Stimulated activated CD8-positive, alpha-beta memory T cell treated with anti-CD3 and anti-CD28 coated beads, Interleukin-7, amount 100 ng/mL, for 4 hours (primary cell): ENCODE measurements at places on chromosomes 11 and 22.

GRCh38 chr11:18332302-18332701, 9.9 kb downstream of the GTF2H1 start:
- DNase-seq: no peak

DNA sequence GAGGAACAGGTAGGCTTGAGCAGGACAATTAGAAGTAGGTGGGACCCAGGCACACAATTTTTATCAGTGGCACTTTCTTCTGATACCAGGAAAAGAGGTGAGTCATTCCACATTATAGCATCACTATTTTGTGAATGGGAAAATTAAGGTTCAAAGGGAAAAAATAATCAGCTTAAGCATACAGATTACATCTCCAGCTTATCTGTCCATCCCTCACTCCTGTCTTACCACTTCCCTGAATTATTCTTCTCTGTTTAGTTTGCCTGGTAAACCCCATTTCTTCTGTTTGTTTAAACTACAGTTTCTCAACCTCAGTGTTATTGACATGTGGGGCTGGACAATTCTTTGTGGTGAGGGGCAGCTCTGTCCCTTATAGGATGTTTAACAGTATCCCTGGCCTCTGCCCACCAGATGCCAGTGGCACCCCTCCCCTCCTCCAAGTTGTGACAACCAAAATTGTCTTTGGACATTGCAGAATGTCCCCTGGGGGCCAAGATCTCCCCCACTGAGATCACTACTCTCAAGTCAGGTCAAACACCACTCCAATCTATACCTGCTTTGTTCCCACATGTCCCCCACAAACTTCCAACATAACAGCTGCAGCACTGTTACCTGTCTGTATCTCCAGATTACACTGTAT, 8.5 kb upstream of the XBP1 start:
- no peak for DNase-seq

GRCh38 chr11:36478700-36479329, 31.3 kb downstream of the TRAF6 start:
- DNase-seq: no peak

DNA sequence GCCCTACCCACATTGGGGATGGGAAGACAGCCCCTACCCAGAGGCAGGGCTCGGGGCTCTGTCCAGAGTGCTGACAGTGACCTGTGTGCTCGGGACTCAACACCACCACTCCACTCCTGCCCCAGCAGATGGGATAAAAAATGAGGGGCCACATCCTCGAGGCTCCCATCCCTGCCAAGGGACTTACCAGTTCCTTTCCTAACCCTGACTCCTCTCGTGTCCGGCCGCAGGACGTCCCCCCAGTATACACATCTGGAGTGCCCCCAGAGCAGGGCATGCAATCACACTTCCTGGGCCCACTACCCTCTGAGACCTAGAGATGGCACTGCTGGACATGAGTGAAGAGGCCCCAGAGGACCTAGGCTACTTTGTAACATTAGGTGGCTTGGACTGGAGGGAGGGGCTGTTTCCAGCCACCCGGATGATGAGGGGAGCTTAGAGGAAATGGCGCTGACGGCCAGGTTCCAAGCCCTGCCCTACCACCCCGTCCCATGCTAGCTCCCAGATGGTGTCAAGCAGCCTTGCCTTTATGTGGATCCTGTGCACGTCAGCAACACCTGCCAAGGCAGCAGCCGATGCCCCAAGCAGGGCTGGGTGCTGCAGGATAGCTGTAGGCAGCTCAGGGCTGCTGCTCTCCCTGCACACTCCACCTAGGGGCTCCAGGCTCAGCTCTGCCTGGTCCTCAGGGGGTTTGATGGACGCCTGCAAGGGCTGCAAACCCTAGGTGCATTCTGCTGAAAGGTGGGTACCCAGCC, 86.6 kb downstream of the DGCR2 start:
- DNase-seq: no peak

DNA sequence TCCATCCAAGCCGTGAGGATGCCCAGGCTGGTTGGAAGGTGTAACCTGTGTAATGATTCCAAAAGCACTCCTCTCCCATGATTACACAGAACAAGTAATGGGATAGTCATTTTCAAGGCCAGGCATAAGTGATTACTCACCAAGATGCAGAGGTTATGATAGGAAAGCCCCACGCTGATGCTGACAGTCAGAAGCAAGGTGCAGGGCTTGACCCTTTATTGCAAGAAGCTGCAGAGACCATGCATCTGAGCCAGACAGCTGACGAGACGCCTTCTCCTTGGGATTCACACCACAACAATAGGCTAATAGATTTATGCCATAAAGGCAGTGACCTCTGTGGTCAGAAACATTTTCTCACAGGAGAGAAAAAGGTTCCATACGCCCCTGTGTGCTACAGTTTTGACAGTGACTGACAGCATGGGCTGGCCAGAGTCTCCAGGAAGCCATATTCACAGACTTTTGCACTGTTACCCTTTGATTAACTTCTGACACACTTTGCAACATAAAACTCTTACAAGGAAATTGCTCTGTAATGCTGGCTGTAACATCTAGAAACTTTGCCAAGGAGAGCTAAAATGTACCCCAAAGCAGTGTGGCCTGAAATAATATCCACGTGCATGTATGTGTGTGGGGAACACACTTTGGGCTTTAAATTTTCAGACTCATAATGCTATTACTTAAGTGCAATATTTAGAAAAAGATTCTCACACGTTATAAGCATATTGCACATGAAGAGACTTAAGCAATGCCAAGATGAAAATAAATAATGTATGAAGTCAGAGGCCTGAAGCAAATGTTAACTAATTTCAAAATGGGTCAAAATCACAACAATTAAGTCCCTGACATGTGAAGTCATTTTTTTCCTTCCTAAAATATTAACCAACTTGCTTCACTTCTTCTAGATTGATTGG, 1079.0 kb upstream of the TENM4 start:
- DNase-seq: no peak

GRCh38 chr22:48141301-48141700, 1378.9 kb downstream of the TBC1D22A start:
- DNase-seq: no peak

DNA sequence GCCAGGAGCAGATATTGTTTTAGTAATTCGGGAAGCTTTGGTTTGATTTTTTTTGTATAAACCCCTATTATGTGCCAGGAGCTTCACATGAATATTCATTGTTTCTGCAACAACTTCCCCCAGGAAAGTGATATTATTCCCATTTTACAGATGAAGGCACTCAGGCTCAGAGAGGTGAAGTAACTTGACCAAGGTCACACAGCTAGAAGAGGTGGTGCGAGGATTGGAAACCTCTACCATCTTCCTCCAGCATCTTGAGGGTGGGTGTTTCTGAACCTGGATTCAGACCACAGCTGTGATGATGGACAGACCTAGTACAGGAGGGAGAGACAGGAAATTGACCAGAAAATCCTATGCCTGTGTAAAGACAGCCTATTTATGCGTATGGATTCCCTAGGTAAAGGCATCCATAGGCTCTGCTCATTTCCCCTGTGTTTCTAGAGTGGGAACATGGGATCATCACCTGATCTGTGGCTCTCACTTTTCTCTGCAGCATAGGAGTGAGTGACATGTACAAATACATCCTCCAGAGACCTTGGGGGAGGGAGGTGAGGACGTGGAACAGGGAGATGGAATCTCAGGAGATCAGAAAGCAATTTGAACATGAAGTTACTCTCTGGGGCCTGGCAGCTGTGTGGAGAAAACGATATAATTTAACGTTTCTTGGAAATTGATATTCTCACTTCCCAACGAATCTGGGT, 81.4 kb downstream of the TSPAN18 start:
- DNase-seq: no peak

GRCh38 chr11:12777208-12777874, 103.1 kb downstream of the TEAD1 start:
- no peak for DNase-seq

GRCh38 chr11:23932485-23932898, 564.4 kb upstream of the LUZP2 start:
- no peak for DNase-seq

- DNase-seq: no peak
Observed at GRCh38 chr11:125114518-125114917, 3.1 kb upstream of the TMEM218 start.

GRCh38 chr11:124578761-124579160, 9.0 kb downstream of the OR8A1 start:
- DNase-seq: no peak

DNA sequence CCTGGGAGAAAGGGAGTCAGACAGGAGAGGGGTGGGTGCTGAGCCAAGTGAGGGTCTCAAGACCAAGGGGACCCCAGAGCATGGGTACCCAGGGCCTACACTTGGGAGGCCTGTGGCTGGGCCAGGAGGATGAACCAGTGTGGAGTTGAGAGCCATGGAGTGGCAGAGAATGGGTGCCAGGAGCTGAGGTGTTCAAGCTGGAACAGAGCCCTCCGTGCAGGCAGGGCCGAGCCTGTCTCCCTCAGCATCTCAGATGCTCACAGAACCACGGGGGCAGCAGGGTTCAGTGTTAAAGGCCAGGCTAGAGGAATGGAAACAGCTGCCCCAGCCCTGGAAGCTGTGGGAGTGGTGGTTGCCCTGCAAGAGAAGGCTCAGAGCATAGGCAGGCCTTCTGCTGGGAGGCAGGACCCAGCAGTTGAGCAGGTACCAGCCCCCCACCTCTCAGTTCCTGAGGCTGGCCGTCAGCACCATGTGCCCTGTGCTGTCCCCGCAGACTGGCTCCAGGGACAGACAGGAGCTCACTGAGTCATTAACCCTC, 32.3 kb downstream of the RSPH14 start:
- no peak for DNase-seq

GRCh38 chr11:110797453-110797852, 85.2 kb upstream of the ARHGAP20 start:
- no peak for DNase-seq

DNA sequence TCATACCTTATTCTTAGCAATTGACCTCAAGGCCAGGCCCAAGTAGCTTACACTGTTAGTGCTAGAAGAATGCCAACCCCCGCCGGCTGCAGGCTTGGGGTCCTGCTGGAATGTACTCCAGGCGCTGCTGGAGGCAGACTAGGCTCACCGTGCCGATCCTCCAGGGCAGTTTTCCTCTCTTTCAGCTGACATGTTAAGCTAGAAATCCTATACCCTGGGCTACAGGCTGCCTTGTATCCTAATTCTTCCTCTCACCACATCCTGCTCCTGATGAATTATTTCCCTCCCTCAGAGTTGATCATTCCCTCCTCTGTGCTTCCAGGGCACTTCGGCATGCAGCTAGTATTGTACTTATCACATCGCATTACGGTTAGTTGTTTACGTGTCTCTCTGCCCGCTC, 3.4 kb downstream of the SPTBN2 start:
- DNase-seq: no peak

DNA sequence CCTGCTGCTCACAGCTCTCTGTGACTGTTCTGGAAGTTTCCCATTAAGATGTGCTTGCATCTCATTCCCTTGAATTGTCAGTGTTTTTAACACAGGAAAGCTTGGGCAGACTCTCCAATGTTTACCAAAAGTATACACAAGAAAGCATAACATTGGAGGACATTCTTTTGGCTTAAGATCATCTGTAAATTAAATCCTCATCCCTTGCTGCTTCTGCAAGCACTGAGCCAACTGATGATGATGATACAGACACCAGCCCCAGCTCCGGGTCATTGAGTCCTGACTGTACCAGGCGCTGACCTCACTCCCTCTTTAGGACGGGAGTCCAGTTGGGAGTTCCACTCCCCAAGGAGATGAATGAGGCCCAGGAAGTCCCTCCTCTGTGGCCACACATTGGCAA, 23.8 kb downstream of the CD82 start:
- no peak for DNase-seq

GRCh38 chr11:100752371-100753171, 65.5 kb downstream of the ARHGAP42 start:
- DNase-seq: no peak

DNA sequence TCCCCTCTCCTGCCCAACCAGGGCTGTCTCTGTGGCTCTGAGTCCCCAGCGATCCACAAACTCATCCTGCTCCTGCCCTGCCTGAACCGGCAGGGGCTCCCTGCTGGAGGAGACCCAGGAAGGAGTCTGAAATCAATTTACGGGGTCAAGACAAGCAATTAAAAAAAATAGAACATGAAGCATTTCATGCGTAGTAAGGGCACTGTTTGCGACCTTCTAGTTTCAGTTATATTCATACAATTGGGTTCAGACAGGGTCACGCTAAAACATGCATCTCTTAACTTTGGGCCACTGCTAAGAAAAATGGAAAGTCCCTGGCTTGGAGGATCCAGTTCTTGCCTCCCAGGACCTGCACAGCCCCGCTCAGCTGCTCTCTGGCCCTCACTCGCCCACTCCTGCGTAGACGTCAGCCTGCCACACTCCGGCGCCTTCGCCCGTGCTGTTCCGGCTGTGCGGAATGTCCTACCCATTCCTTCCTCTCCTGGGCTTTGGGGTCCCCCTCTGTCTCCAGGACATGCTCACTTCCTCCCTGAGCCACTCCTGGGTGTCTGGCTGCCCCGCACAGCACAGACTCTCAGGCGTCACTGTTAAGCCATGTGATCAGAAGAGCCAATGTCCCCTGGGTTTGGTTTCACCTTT, 12.8 kb downstream of the NFAM1 start:
- DNase-seq: no peak

GRCh38 chr11:109018639-109019038, 353.8 kb downstream of the DDX10 start:
- no peak for DNase-seq

GRCh38 chr22:23790819-23791737, 4.3 kb downstream of the SMARCB1 start:
- no peak for DNase-seq

GRCh38 chr11:70463478-70464255, 65.3 kb downstream of the CTTN start:
- no peak for DNase-seq

GRCh38 chr22:43723816-43724215, 88.3 kb downstream of the EFCAB6 start:
- no peak for DNase-seq

DNA sequence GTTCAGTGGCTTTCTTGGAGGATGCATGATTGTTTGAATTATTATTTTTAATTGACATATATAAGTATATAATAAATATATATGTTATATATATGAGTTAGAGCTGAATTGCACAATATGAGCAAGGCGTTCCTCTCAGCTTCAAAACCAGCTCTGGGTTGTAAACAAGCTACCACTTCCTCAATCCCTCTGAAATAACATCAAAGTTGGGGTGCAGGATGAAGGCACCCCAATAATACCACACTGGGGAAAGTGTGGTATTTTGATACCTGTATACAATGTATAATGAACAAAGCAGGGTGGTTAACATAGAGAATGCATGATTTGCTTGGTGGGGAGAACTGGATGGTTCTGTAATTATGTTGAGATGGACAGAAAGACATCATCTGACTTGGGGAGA, 1.7 kb upstream of the SORL1 start:
- no peak for DNase-seq

GRCh38 chr11:86620891-86621521, 51.4 kb downstream of the ME3 start:
- no peak for DNase-seq

- no peak for DNase-seq
Observed at GRCh38 chr11:2265854-2266585, 4.4 kb downstream of the ASCL2 start.

DNA sequence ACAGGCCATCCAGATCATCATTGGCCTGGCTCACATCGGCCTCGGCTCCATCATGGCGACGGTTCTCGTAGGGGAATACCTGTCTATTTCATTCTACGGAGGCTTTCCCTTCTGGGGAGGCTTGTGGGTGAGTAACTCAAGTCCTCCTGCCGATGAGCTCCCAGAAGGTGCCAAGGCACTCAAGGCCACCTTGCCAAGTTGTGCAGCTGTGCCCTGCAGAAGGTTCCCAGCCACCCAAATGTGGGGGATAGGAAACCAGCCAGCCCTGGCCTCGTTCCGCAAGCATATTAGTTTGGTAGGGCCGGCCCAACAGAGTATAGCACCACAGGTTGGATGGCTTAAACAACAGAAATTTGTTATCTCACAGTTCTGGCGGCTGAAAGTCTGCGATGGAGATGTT, 4.0 kb downstream of the MS4A8 start:
- DNase-seq: no peak
